Stimulated activated CD4-positive, alpha-beta T cell treated with anti-CD3 and anti-CD28 coated beads, Interleukin-12 subunit alpha, Interleukin-12 subunit beta, amount 100 ng/mL, for 24 hours (primary cell): ENCODE measurements at places on chromosomes 4 and X.

GRCh38 chrX:97628807-97629596 is 745.3 kb downstream of the RPA4 start:
- DNase-seq, result no peak

DNA sequence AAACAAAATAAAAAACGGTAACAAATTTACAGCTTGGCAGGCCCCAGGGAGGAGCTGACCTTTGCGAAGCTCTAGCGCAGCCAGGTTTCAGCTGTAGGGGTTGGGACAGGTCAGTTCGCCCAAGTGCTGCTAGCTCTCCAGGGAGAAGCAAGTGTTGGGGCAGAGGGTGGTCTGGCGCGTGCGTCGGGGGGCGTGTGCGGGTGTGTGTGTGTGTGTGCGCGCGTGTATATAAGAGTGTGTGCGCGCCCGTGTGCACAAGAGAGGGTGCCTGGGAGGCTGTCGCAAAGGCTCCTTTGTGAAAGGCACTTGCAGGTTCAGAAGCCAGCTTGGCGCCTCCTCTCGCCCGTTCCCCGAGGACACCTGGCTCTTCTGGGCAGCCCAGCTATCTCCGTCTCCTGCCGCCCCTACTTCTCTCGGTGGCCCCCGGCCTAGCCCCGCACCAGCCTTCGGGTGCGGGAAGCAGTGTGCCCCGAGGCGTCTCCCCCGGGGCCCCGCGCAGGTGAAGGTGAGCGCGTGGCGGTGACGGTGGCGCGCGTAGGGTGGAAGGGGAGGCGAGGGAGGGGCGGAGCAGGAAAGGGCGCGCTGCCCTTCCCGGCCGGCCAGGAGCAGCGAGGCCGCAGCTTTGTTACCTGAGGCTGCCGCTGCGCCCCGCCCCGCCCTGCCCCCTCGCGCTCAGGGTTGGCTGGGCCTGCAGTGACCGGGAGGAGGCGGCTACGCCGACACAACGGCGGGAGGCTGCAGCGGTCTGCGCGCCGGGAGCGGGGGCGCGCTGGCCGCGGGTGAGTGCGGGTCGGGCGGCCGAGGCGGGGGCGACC is at the start of gene FHDC1:
Gene FHDC1, plus strand, starts transcription at position 693 of the 815 bp plus-strand sequence. CDS start 6,735 bp downstream, outside the sequence.
- no peak for DNase-seq

DNA sequence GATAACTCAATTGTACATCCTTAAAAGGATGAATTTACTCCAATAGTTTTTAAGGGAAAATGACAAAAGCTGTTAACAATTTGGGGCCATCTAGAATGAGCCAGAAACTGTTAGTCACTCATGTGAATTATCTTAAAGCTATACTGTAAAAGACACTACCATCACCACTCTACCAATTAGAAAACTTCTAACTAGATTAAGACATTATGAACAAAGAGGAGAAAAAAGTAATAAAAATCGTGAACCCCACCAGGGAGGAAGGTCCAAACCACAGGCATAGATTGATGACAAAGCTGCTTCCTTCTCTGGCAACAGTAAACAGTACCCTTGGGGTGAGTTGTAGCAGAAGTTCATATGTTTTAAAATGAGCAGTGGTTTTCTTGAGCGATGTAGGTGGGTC is 106.1 kb downstream of the PDGFC start:
- no peak for DNase-seq

DNA sequence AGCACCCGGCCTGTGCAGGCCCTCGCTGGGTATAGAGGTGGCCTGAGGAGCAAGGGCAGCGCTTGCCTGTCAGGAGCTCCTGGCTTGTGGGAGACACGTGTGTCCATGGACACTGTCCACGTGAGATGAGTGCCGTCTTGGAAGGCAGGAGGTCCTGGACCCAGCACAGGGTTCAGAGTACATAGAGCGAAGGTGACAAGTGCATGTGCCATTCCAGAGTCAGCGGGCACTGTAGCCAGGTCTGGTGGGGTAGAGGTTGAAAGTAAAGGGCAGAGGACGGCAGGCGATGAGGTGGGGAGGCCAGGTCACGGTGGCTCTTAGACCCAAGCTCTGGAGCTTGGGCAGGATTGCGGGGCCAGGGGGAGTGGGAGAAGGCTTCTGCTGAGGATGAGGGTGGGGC is 28.4 kb upstream of the TADA2B start:
- no peak for DNase-seq

- DNase-seq, result no peak
Observed at GRCh38 chr4:5928844-5929420, 36.0 kb upstream of the CRMP1 start.

- no peak for DNase-seq
Observed at GRCh38 chrX:16171944-16172343, 4.7 kb downstream of the MAGEB17 start.

- no peak for DNase-seq
Observed at GRCh38 chrX:107826238-107827029, 768 bp downstream of the MID2 start.

DNA sequence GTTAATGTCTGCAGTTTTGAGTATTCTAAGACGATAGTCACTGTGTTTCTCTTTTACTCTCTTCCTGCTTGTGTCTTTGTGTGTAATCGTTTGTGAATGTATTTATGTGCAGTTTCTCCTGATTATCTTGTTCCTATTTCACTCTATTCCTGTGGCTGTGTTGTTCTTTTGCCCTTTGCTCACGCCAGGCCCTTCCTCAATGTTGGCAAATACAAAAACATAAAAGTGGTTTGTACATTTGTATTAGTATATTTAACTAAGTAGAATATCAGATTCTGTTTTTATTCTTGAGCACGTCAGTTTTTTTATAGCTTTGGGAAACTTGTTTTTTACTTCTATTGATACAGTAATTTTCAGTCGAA is 107.6 kb upstream of the BMPR1B start:
- DNase-seq, result no peak

GRCh38 chr4:88291003-88291402 is 6.6 kb upstream of the PPM1K start:
- DNase-seq, result no peak
